Putamen (tissue), 1 donor: ENCODE measurements at places on chromosomes 7 and 10.

DNA sequence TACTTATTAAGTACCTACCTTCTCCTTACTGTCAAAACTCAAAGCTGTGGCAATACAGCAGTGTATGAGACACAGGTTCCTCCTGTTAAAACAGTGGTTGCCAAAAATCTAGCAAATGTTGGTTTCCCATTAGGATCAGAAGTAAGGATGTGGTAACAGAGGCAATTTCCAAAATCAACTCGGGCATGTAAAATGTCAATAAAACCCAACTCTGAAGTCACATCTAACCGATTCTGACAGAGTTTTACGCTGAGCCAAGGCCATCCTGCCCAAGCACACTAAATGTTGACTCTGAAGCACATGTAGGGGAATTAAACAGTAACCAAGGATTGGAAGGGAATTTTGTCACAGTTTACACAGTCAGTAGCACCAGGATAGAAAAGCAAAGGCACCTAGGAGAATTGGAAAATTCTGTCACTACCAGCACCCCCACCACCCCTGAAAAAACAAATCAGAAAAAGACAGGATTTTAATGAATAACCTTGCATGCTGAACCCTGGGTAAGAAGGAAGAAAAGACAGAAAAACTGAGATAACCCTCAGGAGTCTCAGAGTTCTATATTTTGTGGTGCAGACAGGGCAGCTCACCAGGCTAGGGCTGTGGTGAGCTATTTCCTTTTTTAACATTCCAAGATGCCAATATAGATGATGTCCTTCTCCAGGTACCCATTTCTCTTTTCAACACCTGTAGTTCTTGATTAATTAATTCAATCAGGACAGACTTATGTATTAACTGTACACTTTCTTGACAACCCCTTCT is 119.5 kb downstream of the DOCK4 start:
- DNase-seq = no peak

DNA sequence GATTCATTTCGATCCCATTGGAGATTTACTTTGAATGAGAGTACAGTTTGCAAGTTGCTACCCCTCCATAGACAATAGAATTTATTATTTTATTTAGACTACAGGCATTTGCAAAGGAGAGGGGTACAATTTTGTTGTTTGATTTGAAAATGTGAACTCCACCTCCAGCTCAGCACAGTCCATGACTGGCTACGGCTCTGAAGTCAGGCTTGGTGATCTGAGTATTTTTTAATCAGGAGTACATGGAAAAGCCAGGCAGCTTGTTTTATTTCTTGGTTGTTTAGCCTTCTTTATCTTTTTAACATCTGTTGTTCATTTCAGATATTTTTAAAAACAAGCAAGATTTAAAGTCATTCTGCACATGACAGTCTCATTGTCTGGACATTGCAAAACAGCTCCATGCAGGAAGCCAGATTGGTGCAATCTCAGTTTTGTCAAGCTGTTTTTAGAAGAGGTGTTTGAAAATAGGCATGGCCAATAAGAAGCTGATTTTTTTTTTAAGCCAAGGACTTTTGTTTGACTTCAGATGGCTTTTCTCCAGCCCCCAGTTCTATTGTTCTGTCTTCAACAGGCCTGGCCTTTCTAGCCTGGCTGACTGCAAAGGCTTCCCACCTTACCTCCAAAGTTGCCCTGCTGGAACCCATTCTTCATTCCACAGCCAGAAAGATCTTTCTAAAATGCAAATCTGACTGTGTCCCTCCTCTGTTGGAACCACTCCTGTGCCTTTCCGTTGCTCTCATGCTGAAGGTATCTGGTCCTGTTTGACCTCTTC is 12.2 kb downstream of the PLXDC2 start:
- DNase-seq = no peak

- DNase-seq = no peak
Measured at GRCh38 chr7:126973066-126973465, 279.7 kb downstream of the GRM8 start.

DNA sequence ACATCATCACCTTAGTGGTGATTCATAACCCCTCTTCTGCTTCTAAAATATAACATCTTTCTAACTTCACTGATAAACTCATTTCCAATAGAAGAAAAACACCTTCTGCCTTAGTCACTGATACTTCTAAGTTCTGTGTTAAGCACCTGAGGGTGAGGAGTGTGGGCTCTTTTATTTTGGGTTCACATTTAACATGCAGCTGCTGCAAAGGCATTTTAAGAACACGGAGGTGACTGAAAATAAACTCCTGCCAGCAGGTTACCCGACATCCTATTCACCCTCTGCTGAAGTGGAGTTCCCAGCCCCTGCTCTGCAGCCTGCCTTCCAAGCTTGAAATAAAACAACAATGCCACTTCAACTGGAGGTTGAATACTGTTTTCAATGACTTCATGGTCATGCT is 202.9 kb upstream of the PLXNA4 start:
- DNase-seq = peak; percentile 60

- no peak for DNase-seq
Measured at GRCh38 chr10:13993169-13993568, 337.6 kb downstream of the FRMD4A start.

DNA sequence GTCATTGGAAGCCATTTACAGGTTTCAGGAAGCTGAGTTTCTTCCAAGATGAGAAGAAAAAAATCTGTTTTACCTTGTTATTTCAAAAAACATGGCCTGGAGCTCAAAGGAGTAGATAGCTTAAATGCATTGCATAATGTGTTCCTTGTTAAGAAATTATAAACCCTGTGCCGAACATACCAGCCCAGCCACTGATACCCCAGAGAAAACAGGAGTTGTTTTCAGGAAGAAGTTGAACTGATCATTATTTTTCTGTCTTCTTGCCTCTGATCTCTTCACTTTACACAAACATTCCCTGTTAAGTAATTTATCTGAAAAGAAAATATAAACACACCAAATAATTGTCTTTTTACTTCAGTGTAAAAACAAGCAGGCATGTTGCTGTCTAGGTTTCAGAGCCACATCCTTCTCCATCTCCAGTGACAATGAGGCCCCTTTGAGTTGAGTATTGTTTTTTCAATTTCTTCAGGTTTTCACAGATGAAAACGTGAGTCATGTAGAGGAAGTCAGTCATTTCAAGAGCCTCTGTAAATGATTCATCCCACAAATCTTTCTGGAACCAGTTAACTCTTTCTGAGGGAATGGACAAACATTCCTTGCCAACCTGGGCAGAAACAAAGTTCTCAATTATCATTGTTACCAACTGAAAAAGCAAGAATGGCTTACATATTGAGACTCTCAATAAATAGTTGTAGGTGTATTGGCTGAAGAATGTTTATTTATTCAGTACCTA is 244.2 kb downstream of the IPMK start:
- no peak for DNase-seq

- DNase-seq = no peak
Measured at GRCh38 chr10:29068966-29069365, 219.9 kb upstream of the LYZL1 start.

DNA sequence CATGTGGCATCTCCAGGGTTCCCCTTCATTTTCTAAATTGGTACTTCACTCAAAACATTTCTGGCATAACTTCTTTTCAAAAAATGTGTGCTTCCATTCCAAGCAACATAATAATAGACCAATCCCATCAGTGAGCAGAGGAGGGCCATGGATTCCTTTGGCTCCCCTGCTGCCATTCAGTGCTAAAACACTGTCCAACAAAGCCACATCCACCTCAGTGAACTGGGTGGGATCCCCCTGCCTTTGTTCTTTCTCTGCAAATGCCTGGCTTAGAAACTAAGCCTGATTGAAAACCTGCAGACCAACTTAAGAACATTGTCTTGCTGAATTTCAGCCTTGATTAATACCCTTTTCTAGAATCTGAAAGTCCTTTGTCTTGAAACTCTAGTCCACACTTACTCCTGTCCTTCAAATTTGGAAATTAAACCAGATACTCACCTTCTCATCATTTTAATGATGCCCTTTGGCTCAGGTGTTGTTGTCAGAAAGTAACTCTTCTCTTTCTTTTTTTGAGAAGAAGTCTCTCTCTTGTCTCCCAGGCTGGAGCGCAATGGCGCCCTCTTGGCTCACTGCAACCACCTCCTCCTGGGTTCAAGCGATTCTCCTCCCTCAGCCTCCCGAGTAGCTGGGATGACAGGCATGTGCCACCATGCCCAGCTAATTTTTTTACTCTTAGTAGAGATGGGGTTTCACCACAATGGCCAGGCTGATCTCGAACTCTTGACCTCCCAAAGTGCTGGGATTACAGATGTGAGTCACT is 132.3 kb downstream of the PLXNA4 start:
- DNase-seq = no peak

GRCh38 chr10:87696922-87697745 is 37.5 kb downstream of the PAPSS2 start:
- DNase-seq = no peak

DNA sequence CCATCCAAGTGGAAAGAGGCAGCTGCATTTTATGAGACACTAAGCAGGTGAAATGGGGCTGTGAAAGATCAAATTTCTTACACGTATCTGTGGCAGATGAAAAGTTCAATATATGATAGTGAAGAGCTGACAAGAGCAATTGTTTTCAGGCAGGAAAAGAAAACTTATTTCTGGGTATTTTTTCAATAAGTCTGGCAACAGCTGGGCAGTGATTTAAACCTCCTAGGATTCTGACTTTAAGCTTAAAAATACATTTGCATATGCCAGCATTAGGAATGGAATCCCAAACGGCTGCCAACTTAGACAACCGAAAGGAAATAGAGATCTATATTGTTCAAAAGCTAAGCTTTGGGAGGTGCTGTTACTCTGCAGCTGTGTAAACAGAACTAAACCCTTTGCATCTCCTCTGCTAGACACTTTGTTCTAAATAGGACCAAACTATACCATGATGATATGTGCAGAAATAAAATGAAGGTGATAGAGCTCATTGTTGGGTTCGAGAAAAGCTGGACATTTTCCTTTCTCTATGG is 26.1 kb downstream of the DYNC1I1 start:
- DNase-seq = no peak

GRCh38 chr7:106278695-106279094 is 6.1 kb downstream of the NAMPT start:
- no peak for DNase-seq
